ENCODE measurements at places on chromosomes 2 and 18.

GRCh38 chr2:231685349-231686191, 22.8 kb upstream of the PTMA start:
- no peak for DNase-seq

DNA sequence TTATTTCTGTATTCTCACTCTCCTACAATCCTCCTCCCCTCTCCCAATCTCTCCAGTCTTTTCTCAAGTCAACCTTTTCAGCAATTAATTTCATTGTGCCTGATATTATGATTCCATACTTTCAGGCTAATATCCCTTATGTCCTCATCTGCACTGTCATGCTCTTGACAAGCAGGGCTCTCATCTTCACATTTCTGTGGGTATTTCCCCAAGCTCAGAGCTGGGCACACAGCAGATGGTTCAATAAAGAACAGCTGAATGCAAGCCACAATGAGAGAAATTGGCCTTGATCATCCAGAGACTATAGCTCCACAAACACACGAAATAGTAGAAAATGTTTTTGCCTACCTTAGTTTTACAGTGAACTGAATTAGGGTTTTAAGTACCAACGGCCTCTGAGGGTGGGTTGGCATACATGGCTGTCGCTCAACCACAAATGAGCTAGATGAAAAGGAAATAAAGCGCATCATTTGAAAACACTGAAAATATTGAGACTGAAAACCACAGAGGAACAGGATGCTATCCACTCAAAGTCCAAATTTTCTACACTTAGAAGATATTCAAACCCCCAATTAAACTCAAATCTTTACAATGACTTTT, 47.5 kb upstream of the STAT1 start:
- DNase-seq, result no peak

DNA sequence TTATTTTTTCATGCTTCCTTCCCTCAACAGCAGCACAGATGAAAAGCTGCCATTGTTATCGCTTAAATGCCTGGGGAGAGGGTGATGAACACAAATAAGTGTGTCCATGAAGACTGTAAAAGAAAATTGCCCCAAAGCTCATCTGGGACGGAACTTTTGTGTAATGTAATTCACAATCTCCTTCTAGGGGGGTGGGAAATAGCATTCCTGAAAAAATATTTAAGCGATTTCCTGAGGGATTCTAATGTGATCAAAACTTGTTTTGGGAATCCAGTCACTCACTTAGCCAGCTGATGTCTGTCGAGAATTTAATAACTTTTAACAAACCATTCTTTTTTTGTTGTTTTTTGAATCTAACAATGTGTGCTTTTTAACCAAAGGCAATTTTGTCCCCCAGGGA, 427.9 kb downstream of the PLCL1 start:
- DNase-seq, result no peak

- no peak for DNase-seq
Measured at GRCh38 chr2:182565911-182566567, 139.2 kb upstream of the PDE1A start.

DNA sequence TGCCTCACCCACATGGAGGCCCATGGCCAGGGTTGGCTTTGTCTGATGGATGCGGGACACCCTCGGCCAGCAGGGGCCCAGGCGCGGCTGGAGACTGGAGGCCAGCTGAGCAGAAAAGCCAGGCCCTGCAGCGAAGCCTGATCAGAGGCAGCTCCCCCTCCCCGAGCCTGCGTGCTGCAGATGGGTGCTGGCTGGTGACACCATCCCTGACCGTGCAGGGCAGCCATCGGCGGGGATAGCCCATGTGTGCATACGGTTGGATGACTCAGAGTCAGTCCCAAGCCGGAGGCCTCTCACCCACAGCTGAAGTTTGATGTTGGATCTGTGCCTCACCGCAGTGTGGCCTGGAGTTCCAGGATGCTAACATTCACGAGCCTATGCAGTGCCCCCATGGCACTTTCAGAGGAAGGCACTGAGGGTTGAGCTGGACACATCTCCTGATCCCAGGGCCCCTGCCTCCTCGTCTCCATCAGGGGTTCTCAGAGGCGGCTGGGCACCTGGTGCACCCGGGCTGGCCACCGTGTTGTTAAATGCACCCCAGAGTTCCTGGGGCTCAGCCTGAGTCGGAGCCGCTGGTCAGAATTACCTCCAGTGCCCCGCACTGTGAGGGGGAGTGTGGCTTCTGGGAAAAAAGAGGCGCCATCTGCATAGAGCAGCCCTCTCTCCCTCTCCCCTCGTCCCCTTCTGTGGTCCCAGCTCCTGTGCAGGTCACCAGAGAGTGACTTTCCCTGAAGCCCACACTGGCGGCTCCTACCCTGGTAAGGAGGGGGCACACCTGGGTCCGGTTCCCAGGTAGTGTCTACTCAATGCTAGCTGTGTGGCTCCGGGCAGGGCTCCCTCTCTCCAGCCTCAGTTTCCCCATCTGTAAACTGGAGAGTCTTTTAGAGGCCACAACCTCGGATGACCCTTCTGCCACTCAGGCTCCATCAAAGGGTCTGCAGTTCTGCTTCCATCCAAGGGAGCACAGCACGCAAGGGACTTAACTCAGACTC, 19.4 kb upstream of the KIF1A start:
- DNase-seq, result no peak

DNA sequence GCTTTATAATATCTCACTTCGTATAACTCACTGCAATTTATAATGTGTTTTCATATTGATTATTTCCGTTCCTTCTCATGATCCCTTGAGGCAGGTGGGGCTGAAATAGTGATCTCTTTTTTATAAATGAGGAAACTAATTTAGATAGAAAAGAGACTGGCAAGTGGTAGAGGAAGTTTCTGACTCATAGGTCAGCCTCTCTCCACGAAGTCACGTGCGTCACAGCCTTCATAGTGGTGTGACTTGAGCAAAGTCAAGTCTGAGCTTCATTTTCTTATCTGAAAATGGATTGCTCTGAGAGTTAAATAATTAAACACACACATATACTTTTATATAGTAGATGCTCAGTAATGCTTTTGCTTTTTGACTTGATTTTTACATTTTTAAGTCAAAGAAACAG, 19.9 kb downstream of the ABCG5 start:
- peak; percentile 44 for DNase-seq

DNA sequence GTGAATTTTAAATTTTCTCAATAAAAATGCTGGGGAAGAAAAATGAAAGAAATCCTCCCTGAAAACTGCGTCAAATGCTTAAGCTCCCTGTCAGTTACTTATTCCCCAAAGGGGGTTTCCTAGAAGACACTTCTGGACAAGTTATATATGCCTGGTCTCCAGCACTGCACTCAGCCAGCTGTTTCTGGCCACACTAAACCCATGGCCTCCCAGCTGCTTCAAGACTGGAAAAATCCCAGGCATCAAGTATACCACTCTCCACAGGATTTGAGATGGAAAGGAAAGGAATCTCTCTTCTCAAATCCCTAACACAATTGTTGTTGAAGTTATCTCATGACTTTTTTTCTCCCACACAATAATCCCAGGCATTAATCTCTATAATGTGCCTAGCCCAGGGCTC, 245.7 kb downstream of the NBAS start:
- no peak for DNase-seq

DNA sequence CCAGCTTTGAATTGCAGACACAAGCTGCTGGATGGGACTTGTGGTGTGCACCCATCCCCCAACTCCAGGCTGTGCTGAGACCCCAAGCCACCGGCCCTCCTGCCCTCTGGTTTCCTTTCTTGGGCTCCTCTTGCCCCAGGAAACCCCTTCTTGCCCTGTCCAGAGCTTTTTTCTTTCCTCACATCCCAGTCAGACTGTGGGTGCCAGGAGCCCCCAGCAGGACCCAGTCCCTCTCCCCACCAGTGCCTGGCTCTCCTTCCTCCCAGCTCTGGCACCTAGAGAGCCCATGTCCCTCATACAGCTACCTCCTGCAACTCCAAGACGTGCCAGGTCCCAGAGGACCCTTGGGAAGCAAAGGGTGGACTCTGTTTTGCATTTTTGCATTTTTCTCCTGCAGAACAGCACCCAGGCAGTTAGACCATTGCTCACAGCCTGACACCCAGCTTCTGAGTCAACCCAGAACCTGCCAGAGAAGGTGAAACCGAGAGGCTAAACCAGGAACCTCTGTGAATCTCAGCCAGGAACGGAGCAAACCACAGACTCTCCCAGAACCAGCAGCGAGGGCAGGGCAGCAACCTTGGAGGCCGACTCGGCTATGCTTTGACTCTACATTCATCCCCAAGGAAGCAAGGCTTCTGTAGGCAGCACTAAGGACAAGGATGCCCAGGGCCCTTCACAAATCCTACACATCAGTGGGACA, 221.1 kb downstream of the ANAPC1 start:
- DNase-seq, result peak; percentile 72

DNA sequence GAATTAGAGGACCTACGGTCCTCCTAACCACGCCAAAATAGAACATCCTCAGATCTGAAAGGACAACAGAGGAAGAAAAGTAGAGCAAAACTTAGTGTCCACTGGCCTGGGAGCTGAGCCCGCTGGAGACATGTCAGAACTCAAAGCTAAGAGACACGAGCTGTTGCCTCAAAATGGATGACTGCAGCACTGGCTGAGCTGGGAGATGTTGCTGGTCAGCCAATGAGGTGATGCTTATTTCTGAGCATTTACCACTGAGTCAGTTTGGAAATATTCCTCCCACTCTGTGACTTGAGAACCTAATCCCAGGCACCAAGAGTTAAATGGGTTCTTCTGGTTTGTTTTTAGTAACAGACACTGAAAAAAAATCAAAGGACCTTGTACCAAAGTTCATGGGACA, 32.6 kb downstream of the FBXO15 start:
- DNase-seq, result no peak

DNA sequence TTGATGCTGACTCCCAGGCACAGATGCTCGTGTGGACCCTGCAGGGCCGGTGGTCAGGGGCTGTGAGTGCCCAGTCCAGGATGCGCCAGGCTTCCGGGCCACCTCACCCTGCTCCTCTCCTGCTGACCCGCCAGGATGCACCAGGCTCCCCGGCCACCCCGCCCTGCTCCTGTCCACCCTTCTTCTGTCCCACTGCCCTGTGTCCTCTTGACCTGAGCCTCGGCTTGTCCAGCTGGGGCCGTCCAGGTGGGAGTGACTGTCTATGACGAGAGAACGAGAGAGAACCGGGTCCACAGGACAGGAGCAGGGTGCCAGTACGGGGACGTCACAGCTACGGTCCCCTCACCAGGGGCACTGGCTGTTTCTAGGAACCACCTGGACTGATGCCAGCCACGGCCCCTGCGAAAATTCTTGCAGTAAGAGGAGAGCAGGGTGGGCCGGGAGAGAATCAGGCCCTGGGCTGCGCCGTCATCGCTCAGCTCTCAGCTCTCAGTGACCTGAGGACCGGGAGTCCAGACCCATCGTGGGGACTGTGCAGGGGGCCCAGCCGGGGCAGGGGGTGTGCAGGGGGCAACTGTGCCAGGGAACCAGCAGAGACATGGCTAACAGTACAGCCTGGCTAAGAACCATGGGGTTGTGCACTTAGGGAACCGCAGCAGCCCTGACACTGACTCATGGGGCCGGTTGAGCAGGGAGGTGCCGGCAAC, 12.9 kb upstream of the NFATC1 start:
- no peak for DNase-seq

DNA sequence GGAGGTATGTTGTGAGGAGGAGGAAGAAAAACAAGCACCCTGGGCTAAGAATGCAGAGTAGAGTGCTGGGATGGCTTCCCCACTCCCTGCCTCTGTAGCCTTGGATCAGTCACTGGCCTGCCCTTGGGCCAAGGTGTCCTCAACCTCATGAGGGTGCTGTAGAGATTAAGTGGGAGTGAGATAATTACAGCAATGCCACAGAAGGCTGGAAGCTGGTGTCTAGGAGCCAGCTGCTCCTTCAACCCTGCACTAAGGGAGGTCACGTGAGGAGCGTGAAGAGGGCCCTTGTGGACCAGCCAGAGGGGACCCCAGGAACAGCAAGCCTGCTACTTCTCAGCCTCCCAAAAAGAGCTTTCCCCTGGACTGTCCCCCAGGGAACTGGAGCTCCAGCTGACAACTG, 95.2 kb downstream of the TTC32 start:
- DNase-seq, result no peak

- no peak for DNase-seq
Measured at GRCh38 chr2:116452651-116453050, 1361.8 kb upstream of the DDX18 start.

DNA sequence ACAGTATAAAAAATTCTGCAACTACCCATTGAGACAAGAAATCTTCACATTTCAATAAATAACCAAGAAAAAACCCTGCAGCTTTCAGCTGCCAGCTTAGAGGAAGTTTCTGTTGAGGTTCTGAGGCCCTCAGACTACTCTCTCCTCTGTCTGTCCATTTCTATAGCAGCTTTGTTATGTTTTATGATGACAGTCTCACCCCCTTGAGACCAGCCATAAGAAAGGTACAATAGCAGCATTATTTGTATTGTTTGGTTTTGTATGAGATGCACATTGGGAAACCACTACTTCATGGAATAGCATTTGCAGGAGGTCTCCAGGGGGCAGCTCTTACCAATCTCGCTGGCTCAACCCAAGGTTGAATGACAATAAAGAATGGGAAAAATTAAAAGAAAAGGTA, 334.6 kb upstream of the VRK2 start:
- DNase-seq, result no peak

DNA sequence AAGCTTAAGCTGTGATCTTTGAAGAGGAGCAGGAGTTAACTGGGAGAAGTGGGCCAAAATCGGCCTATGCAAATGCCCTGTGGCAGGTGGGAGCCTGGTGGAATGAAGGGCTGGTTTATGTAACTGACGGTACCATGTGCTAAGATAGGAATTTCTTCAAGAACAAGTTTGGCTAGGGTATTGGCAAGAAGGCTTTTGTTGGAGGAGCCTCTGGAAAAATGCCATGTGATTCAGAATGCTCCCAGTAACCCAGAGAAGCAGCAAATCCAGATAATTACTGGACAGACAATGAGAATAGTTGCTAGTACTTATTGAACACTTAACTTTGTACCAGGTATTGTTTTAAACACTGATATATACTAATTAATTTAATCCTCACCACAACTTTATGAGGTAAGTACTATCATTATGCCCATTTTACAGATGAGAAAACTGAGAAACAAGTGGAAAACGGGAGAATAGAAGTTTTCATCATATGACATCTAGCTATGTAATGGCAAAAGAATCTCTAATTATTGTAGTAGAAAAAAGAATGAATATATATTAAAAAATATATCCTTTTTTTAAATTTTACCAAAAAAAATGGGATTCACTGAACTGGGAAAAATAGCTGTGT, 9.1 kb upstream of the FAM124B start:
- DNase-seq, result no peak

DNA sequence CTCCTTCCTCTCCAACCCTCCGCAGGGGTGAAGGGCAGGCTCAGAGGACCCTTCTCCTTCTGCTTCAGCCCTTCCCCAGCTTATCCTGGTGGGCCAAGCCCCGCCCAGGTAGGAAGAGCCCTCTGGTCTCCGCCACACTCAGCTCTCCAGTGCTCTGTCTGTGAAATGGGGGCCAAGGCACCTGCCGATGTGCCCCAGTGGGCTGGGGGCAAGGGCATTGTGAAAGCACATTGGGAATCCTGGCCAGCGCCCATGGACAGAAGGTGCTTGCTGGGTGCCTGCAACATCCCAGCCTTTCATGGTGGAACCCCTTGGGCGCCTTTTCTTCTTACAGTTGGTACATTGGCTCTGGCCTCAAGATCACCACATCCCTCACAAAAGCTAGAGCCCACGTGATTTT, 150.8 kb downstream of the INHBB start:
- no peak for DNase-seq

All from activated T-cell treated with anti-CD3 and anti-CD28 coated beads, Interleukin-2, amount 50 U/mL, for 48 hours (primary cell).